ENCODE measurements at places on chromosomes 5 and 9.

- H3K4me3 ChIP-seq = no peak overlapping the region
- no peak overlapping the region for H3K27ac ChIP-seq
- no peak for DNase-seq
Observed at GRCh38 chr9:131869348-131869747, 129.5 kb upstream of the RAPGEF1 start.

DNA sequence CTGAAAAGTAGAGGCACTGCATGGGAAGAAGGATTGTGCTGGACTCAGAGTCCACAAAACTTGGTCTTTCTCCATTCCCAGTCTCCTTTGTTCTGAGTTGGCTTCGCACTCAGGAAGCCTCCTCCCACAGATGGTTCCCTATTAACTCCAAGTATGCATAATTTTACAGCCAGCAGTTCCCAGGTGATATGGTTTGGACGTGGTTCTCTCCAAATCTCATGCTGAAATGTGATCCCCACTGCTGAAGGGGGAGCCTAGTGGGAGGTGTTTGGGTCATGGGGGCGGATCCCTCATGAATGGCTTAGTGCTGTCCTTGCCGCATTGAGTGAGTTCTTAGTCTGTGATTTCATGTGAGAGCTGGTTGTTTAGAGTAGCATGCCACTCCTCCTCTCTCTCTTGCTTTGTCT, 86.6 kb downstream of the FEM1C start:
- DNase-seq = no peak
- no peaks in the 10 kb centered on the region for H3K36me3 ChIP-seq
- H3K4me3 ChIP-seq = no peak overlapping the region

- no peak for DNase-seq
- H3K36me3 ChIP-seq = no peaks in the 10 kb centered on the region
- H3K4me3 ChIP-seq = no peak overlapping the region
Observed at GRCh38 chr5:107381189-107381856, 289.4 kb downstream of the EFNA5 start.

DNA sequence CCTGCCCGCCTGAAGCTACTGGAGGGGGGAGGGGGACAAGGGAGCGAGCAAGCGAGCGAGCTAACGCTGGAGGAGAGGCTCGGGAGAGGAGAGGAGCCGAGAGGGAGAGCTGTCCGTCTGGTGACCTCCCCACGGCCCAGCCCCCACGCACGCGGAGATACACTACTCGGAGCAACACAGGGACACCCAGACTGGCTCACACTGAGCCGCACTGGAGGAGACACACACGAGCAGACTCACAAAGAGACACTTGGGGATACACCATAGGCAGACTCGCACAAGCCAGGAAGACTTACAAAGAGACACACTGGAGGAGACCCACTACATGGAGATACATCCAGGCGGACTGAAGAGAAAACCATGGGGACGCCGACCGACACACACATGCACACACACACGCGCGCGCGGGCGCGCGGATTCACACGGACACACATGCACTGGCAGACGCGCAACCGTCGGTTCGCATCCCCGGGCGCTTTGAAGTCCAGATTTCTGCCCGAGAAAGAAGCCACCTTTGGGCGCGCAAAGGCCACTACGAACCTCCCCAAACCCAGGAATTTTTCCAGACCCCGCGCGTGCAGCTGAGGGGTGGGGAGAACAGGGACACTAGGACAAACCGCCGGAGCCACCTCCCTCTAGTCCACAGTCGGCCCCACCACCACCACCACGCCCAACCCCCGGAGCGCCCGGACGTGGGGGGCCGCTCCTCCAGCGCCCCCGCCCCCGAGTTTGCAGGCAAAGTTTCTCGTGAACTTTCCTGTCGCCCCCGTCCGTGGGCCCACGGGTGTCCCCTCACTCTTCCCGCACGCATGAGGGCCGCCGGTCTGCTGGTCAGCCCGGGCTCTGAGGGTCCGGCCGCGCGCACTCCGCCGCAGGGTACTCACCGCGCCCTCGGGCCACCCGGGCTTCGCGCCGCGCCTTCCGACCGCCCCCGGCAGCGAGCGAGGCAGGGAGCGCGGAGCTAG, 571 bp downstream of the CNTFR start:
- peak overlapping the region; percentile 84 for H3K4me3 ChIP-seq
- H3K27me3 ChIP-seq = peaks cover 63% of the 10 kb centered on the region
- no peaks in the 10 kb centered on the region for H3K36me3 ChIP-seq
- no peak overlapping the region for H3K27ac ChIP-seq

- H3K27ac ChIP-seq = no peak overlapping the region
- peaks cover 50% of the 10 kb centered on the region for H3K4me1 ChIP-seq
- H3K4me3 ChIP-seq = peak overlapping the region; percentile 0
- no peak for DNase-seq
Observed at GRCh38 chr5:89300426-89300970, 417.5 kb upstream of the MEF2C start.

All from naive B cell (primary cell).